Hematopoietic multipotent progenitor cell treated with erythropoietin and hydrocortisone succinate and interleukin-3 and kit ligand, for 4 days (in vitro differentiated cells): ENCODE measurements at places on chromosomes 4 and X.

DNA sequence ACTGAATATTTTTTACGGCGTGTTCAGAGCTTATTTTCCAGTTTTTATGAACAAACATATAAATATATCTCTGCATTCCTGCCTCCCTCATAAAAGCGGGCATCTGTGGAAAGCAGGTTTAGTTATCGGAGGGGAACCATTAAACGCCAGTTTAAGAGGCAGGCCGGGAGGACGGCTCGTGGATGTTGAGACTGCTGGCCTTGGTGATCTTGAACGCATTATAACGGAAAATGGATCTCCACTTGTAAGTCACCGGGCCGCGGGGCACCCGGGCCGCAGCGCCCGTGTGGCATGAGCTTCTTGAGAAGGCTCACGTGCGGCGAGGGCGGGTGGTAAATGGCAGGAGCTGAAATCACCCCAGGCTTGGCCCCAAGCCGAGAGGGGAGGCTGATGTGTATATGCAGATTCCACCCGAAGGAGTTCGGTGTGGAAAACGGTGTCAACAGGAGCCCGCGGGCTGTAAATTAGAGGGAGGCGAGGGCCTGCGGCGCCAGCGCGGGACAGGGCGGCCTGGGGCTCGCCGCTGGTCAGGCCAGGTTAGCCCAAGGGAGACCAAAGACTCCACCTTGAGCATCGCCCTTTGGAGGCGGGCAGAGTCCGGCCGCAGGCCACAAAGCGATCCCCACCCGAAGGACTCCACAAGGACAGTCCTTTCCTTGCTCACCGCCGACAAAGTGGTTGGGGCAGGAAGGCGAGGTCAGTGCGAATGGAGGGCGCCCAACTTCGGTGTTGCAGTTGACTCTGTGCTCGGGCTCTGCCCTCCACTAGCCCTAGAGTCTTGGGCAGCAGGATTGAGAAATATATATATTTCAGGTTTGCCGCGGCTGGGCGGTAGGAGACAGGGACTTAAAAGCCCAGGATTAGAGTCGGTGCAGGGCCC lies 1.3 kb upstream of the HAND2 start:
- no peak for DNase-seq

GRCh38 chr4:163331629-163332376 lies 593 bp downstream of the NPY1R start:
- peak; percentile 17 for DNase-seq

DNA sequence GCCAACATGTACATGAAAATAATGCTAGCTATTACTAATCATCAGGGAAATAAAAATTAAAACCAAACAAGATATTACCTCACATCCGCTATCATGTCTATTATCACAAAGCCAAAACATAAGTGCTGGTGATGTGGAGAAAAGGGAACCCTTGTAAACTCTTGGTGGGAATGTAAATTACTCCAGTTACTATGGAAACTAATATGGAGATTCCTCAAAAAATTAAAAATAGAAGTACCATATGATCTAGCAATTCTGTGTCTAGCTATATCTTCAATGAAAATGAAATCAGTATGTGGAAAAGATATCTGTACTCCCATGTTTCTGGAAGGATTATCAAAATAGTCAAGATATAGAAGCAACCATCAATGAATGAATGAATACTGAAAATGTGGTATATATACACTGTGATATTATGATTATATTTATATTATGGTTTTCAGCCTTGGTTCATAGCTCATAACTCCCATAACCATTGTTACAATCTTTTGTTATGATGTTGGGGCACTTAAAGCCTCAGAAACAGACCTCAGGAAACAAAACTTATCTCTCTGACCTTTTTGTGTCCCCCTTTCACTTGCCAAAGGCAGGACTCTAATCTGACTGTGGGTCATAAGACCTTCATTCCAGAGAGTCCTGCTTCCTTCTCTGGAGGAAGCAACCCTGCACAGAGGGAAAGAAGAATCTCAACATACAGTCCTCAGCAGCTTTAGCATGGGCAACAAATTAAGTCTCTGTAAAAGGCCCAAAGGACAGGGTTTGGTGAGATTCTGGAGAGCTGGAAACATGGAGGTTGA lies 933.2 kb downstream of the ADGRL3 start:
- no peak for DNase-seq

GRCh38 chr4:107835406-107835805 lies 10.7 kb downstream of the SGMS2 start:
- no peak for DNase-seq

GRCh38 chr4:2281575-2282343 lies 19.9 kb upstream of the MXD4 start:
- DNase-seq, result peak; percentile 74

GRCh38 chr4:38322714-38323113 lies 341.3 kb upstream of the KLF3 start:
- no peak for DNase-seq

GRCh38 chr4:120540625-120541024 lies 381.9 kb downstream of the PRDM5 start:
- no peak for DNase-seq

DNA sequence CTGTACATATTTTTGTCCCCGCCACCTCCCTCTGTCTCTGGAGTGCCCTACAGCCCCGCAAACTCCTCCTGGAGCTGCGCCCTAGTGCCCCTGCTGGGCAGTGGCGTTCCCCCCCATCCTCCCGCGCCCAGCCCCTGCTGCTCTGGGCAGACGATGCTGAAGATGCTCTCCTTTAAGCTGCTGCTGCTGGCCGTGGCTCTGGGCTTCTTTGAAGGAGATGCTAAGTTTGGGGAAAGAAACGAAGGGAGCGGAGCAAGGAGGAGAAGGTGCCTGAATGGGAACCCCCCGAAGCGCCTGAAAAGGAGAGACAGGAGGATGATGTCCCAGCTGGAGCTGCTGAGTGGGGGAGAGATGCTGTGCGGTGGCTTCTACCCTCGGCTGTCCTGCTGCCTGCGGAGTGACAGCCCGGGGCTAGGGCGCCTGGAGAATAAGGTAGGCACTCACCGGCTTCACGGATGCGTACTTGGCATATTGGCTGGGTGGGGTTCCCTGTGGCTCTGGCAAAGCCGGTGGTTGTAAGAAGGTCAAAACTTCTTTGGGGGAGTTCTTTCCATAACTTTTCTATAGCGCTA lies 653 bp downstream of the HHIP start:
- DNase-seq, result peak; percentile 56

GRCh38 chr4:147969573-147970385 lies 237.9 kb downstream of the ARHGAP10 start:
- no peak for DNase-seq

- no peak for DNase-seq
Observed at GRCh38 chr4:148200960-148201359, 241.3 kb downstream of the NR3C2 start.

GRCh38 chr4:17142232-17142711 lies 243.8 kb upstream of the LDB2 start:
- DNase-seq, result no peak

- no peak for DNase-seq
Observed at GRCh38 chr4:169037506-169037905, 27.5 kb upstream of the CBR4 start.

- no peak for DNase-seq
Observed at GRCh38 chr4:57148831-57149505, 38.8 kb upstream of the IGFBP7 start.

DNA sequence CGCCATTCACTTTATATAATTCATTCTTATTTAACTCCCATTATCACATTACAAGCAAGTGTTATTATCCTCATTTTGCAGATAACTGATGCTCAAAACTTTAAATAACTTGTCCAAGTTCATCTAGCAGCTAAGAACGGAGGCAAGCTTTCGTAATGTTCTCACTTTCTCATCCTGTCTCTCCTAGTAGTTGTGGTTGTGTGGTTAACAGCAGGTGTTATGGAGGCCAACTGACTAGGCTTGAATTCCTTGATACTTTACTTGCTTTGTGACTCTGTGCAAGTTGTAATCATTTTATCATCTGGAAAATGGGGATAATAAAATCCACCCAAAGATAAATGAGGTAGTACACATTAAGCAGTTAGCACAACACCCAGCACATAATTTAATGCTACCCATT lies 109.9 kb upstream of the PTPN13 start:
- peak; percentile 35 for DNase-seq

DNA sequence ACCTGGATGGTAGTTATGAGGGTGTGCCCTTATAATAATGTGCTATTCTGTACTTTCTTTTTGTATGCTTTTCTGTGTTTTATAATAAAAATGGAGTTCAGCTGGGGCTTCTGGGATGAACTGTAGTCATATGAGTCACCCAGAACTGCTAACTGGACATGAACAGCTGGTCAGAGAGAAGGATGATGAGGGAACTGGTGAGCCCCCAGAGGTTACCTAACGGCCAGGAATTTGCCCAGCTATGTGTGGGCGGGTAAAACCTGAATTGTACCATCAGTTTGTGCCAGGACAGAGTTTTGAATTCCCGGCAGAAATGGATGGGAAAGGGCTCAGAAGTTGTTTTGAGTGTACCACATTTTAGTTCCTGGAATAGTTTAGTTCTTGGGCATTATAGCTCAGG lies 138.0 kb upstream of the USP9X start:
- DNase-seq, result no peak

DNA sequence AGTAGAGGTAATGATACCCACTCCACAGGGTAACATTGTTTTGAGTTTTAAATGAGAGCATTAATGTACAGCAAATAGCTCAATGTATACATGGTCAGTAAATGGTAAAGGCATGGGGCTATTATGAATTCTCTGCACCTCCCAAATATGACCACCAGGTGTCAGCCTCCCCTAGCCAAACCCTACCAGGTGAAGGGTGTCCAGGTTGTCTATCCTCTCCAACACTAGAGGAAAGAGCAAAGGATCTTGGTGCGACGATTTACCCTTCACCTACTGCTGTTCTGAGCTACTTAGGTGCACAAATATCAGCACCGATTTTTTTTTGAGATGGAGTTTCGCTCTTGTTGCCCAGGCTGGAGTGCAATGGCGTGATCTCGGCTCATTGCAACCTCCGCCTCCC lies 26.5 kb upstream of the XIAP start:
- DNase-seq, result peak; percentile 74

DNA sequence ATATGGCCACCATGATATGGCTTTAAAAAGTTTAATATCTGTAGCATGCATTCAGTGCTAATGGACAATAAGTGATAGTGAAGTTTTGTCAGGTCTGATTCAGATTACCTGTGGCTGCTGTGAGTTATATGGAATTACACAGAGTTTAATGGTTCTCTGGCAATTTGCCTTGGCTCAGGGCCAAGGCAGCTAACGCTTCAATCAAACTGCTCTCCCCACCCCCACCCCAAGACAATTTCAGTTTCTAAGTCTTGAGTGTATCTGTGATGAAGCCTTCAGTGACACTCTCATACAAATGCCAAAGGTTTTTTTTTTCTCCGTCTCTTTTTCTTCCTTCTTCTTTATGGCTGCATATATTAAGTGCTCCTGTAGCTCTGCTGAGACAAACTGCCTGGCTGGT lies 106.6 kb downstream of the SHROOM4 start:
- no peak for DNase-seq

- peak; percentile 65 for DNase-seq
Observed at GRCh38 chrX:42714981-42715700, 62.8 kb downstream of the PPP1R2C start.

- peak; percentile 88 for DNase-seq
Observed at GRCh38 chr4:985123-985830, 1.6 kb upstream of the IDUA start.

- DNase-seq, result no peak
Observed at GRCh38 chr4:168766604-168767316, 243.3 kb downstream of the CBR4 start.

GRCh38 chr4:27604692-27605091 lies 744.1 kb downstream of the STIM2 start:
- no peak for DNase-seq

GRCh38 chr4:62324215-62324614 lies 1124.1 kb downstream of the ADGRL3 start:
- DNase-seq, result no peak

DNA sequence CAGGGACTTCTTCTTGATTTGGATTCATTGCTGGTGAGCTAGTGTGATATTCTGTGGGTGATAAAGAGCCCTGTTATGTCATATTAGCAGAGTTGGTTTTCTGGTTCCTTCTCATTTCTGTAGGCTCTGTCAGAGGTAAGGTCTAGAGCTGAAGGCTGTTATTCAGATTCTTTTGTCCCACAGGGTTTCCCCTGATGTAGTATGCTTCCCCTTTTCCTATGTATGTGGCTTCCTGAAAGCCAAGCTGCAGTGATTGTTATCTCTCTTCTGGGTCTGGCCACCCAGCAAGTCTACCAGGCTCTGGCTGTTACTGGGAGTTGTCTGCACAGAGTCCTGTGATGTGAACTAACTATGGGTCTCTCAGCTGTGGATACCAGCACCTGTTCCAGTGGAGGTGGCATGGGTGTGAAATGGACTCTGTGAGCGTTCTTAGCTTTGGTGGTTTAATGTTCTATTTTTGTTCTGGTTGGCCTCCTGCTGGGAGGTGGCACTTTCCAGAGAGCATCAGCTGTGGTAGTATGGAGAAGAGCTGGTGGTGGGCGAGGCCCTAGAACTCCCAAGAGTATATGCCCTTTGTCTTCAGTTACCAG lies 373.7 kb downstream of the AR start:
- DNase-seq, result peak; percentile 61

DNA sequence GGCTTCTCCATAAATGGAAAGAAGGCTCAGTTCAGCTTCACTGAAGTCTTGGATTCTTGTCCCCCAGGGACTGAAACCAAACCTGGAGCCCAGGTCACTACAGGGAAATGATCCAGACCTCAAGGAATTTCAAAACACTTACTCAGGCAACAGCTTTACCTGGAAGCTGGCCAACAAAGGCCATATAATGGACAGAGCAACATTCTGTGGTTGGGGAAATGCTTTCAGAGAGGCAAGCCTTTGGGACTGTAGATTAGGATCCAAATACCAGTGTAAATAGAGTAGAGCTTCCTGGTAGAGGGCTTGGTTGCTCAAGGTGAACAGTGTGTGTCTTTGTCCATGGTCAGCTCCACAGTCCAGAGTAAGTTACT lies 57.0 kb upstream of the PROM1 start:
- DNase-seq, result no peak

- DNase-seq, result peak; percentile 79
Observed at GRCh38 chr4:76197971-76198410, 15.6 kb downstream of the SCARB2 start.

GRCh38 chrX:3271834-3272186 lies 74.6 kb downstream of the MXRA5 start:
- no peak for DNase-seq

- DNase-seq, result no peak
Observed at GRCh38 chr4:125526420-125526819, 211.7 kb downstream of the FAT4 start.

DNA sequence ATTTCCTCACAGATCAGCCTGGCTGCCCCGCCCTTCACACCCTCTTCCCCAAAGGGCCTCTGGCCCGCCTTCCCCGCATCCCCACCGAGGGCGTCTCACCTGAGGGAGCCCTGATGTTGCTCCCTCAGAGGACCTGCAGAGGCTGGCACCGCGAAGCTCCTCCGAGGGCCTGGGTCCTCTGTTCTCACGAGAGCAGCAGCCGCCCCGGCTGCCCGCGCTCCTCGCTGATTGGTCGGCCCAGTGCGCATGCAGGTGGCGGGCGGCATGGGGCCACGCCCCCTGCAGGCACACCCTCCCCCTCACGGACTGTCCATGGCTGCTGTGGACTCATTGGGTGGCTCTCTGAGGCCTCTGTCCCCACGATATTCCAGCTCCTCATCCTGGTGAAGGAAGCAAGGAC lies at the start of gene FAM9C:
Gene FAM9C (minus strand): TSS at position 180 of the 400 bp plus-strand sequence. CDS start 831 bp downstream, outside the sequence.
- DNase-seq, result no peak
